Bronchus fibroblast of lung (primary cell): ENCODE measurements at places on chromosomes 3 and 15. TPM values are rescaled to one million over a fixed set of nuclear protein-coding genes. Genes with fewer than 3 reads are reported as not detected.

KIF7 gene
- total RNA-seq = 7.6 and 8.6 TPM in 2 replicates

TERC gene
- total RNA-seq = 92.2 and 99.0 TPM in 2 replicates

DNASE1L3 gene
- not detected in 2 replicates for total RNA-seq

IL20RB gene
- total RNA-seq = 2.2 and 3.0 TPM in 2 replicates

KCTD6 gene
- 4.9 and 6.2 TPM in 2 replicates for total RNA-seq

PRICKLE2 gene
- 8.9 and 10.1 TPM in 2 replicates for total RNA-seq

LEKR1 gene
- 0.17 and 0.45 TPM in 2 replicates for total RNA-seq

IMPG2 gene
- total RNA-seq = under 0.01 TPM in 2 replicates

SPINK8 gene
- total RNA-seq = not detected in 2 replicates

SEMA3G gene
- not detected in 2 replicates for total RNA-seq

GOLGA6L7 gene
- total RNA-seq = not detected in 2 replicates

DUOX1 gene
- total RNA-seq = under 0.01 TPM in 1 of 2 replicates, not detected in the other

CCDC39 gene
- total RNA-seq = not detected in 2 replicates

PAK6 gene
- total RNA-seq = 3.5 TPM in 1 of 2 replicates, not detected in the other

MRPL46 gene
- 15.1 and 23.0 TPM in 2 replicates for total RNA-seq

SENP8 gene
- 1.5 and 2.0 TPM in 2 replicates for total RNA-seq

GAP43 gene
- 0.45 and 0.50 TPM in 2 replicates for total RNA-seq

HIGD2B gene
- total RNA-seq = not detected in 2 replicates

AGTR1 gene
- 2.7 and 2.8 TPM in 2 replicates for total RNA-seq

CFAP91 gene
- 0.45 and 0.50 TPM in 2 replicates for total RNA-seq

EIF4E3 gene
- total RNA-seq = 1.6 and 1.8 TPM in 2 replicates

AMT gene
- 2.5 and 2.7 TPM in 2 replicates for total RNA-seq

TGM4 gene
- total RNA-seq = 0.15 and 0.17 TPM in 2 replicates

GREM1 gene
- total RNA-seq = 25.0 and 26.1 TPM in 2 replicates

CHD2 gene
- total RNA-seq = 21.0 and 26.4 TPM in 2 replicates
